Fibroblast of skin of right quadriceps (primary cell): ENCODE measurements at places on chromosomes 13 and 19.
A peak's percentile ranks its signal among the peaks of the same experiment; 100 is the strongest.

- no peak for DNase-seq
These were observed 15.5 kb downstream of the KLF2 start for GRCh38 chr19:16340092-16340491.

DNA sequence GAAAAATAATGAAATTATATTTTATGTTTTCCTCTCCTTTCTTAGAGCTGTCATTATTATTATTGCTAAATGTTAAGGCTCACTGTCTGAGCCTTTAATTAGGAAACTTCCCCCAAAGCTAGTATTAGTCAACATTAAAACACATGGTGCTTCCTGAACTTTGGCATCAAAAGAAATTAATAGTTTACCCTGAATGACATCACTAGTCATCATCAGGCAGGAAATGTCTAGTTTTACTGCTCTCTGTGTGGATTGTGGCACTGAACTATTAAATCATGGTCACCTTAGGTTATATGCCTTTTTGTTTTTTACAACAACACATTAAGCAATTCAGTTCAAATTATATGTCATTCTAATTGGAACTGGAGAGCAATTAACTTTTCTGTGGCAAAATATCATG, 595.5 kb downstream of the SLITRK1 start:
- DNase-seq: peak; percentile 42

DNA sequence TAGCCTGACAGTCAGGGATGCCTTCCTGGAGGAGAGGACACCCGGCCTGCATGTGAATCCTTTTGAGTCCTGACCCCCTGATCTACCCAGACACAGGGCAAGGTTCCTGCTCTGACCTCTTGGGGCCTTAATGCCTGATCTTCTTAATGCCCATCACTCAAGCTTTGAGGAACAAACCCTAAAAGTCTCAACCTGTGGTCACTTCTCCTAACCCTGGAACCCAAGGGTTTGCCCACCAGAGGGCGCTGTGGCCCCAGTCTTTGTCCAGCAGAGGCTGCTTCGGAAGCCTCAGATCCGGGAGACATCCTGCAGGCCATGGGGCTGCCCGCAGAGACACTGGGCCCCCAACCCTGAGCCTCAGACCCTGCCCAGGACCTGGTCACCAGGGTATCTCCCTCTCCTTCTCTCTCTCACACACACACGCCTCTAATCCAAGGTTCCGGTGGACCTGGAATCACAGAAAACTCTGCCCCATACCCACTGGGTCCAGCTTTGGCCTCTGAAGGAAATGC, 9.8 kb upstream of the DPF1 start:
- peak; percentile 51 for DNase-seq

DNA sequence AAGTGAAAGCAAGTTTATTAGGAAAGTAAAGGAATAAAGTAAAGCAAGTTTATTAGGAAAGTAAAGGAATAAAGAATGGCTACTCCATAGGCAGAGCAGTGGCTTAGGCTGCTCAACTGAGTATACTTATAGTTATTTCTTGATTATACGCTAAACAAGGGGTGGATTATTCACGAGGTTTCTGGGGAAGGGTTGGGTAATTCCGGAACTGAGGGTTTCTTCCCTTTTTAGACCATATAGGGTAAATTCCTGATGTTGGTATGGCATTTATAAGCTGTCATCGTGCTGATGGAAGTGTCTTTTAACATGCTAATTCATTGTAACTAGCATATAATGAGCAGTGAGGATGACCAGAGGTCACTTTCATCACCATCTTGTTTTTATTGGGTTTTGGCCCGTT, 194.3 kb downstream of the DLEU7 start:
- DNase-seq: no peak

DNA sequence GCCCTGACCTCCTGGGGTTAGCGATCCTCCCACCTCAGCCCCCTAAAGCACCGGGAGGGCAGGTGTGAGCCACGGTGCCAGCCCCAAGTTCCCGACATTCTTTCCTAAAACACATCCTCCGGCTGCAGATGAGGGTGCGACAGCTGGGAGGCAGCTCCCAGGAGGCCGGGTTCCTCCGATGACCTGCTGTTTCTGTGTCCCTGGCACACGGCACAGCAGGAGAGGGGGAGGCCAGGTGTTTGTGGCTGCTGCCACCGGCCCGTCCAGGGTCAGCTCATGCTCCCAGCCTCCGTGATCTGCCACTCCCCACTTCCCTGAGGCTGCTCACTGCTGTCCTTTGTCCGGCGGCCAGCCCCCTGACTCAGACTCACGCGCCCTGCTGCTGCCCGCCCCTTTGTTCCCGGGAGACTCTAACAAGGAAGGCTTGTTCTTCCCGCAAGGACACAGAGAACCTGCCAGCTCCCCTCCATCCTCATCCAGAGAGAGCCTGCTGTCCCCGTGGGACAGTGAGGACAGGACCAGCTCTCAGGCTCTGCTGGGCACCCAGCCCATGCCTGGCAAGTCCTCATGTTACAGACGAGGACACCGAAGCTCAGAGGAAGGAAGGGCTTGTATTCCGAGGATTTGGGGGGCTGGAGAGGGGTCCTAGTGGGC, 10.6 kb upstream of the MADCAM1 start:
- DNase-seq: no peak
